ENCODE measurements at places on chromosomes 1 and 21.
A peak's percentile ranks its signal among the peaks of the same experiment; 100 is the strongest.

DNA sequence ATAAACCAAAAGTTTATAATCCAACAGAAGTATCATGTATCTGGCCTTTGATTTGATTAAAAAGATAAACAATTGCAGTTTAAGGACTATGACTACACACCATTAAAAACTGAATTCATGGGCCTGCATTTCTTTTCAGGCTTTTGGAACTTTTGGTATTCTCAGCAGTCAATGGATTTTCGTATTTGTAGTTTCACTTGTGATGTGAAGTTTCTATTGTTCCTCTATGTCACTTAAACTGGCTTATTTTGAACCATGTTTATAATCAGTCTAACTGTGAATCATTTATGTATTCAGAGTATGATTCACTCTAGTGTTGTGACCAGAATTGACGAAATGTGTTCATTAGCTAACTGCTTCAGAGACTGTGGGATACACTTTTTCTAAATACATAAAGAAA is 132.9 kb downstream of the COQ8A start:
- peak; percentile 15 for DNase-seq

DNA sequence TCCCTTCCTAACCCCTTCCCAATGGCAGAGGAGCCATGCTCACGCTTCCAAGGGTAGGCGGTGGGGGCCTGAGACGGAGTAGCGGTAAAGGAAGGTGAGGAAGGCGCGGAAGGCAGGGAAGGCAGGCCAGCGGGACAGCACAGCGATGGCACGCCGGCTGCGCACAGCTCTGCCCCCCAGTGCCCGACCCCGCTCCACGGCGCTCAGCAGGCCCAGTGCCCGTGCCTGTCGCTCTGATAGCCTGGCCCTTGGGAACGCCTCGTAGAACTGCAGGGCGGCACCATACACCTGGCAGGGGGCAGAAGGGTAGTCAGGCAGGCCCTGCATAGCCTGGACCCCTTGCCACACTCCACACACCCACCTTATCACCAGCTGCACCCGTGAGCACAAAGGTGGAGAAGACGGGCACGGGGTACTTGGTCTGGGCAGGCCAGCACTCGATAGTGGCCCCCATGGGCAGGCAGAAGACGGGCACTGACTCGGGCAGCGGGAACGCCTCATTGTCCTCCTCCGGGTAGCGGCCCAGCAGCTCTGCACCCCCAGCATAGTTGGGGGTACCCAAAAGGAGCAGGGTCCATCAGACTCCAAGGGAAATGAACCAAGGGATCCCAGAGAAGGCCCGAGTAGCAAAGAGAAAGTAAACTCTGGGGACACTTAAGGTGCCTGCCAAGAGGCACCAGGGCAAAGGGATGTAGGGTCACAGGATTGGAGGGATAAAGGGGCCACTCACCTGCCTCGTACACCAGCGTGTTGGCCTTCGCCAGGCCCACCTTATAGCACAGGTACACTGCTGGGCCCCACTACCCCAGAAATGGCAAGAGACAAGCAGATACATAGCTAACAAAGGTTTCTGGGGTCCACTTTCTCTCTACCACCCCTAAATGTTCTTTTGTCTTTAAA is 4.4 kb downstream of the DENND4B start:
- no peak for DNase-seq

DNA sequence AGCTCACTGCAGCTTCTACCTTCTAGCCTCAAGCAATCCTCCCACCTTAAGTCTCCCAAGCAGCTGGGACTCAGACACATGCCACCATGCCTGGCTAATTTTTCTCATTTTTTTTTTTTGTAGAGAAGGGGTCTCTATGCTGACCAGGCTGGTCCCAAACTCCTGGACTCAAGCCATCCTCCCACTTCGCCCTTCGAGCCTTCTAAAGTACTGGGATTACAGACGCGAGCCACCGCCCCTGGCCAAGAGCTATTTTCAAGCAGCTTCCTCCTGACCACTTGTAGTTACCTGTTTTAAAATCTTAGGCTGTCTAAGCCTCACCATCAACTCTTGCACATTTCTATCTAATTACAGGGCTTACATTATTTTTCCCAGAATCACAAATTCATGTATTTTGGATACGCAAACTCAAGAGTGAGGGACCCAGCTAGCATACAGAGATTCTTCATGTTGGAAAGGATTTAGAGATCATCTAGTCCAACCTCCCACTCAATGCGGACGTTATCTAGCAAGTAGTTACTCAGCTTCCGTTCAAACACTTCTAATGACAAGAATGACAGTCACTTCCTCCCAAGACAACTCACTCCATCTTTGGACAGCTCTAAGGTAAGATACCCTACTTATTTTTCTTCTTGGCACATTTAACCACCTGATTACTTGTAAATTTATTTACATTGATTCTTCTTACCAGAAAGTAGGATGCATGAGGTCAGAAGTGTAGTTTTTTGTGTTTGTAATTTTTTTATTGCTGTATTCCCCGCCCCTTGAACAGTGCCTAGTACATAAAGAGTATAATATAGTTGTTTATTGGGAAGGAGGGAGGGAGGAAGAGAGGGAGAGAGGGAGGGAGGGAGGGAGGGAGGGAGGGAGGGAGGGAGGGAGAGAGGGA is 65.4 kb downstream of the LUZP1 start:
- DNase-seq, result no peak

DNA sequence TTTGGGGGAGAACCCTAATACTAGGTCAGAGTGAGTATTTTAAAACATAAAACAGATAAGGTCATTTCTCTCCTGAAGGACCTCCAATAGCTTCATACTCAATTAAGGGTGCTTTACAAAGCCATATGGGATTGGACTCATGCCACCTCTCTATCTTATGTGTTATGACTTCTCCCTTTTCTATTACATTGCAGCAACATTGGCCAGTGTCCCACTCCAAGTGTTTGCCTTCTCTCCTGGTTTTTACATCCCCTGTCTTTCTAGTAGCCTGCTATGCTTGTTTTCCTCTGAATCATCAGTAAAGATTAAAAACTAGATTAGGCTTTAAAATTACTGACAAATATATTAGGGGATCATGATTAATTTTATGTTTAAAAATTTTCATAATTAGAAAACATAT is 66.6 kb downstream of the SCMH1 start:
- no peak for DNase-seq

GRCh38 chr1:218344814-218345672 is at the start of gene TGFB2:
TSS of gene TGFB2 (plus strand) at chr1:218345336. CDS start at chr1:218346702, 1,366 bp downstream.
- no peak for DNase-seq

GRCh38 chr1:175628548-175629317 is 114.7 kb downstream of the TNR start:
- no peak for DNase-seq

GRCh38 chr1:47972864-47973432 is 24.2 kb downstream of the TRABD2B start:
- no peak for DNase-seq

DNA sequence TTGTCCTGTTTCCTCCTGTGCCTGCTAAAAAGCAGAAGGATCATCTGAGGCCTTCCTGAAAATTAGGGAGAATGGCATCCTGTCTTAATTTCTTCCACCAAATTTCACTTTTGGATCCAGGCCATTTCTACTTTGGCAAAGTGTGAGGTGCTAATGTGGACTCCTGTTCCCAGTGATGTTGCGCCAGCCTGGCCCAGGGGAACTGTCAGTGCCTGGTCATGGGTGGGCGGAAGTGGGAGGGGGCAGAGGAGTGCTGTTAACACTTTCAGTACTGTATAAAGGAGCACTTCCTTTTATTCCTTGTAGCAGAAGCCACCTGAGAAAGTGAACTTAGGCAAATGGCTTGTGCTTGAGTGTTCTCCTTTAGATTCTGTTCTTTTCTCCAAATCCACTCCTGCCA is 19.9 kb downstream of the ELAPOR1 start:
- no peak for DNase-seq

DNA sequence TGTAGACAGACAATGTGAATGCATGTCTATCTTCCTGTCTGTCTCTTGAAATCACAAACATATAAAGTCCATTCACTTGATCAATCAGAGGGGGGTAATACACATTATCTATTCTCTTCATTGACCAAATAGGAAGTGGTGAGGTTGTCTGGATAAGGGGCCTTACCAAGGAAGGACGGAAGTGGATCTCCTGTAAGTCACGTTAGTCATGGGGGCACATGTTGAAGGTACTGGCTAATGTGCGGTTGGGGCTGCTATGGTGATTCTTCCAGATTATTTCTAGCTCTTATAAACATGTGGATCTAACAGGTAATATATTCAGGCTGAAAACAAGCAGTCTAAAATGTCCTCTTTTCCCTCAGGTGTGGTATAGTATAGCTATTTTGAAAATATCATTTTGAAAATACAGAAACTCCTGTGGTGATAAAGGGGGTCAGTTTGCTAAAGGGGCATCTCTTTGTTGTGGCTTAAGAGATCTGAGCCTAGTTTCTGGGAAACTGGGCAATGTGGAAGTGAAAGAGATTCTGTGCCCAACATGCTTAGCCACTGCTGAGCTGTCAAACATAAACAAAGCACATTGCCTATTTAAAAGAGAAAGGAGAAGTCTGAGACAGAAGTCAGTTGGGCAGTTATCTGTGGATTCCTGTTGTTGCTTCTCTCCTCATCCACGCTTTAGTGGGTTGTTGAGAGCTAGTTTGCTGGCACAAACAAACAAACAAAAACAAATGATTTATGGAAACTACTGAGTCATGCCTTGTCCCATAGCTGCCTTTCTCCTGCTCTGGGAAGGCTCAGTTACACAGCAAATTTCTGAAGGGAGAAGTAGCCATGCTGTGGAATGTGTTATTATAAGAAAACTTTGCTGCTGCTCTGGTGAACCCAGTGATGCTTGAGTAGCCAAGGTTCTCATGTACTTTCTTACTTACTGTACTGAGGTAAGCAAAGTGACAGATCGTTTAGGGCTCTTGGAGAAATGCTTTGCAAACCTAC is 166.9 kb downstream of the HLX start:
- DNase-seq, result no peak

GRCh38 chr1:34721646-34722355 is 33.0 kb upstream of the GJB5 start:
- no peak for DNase-seq

DNA sequence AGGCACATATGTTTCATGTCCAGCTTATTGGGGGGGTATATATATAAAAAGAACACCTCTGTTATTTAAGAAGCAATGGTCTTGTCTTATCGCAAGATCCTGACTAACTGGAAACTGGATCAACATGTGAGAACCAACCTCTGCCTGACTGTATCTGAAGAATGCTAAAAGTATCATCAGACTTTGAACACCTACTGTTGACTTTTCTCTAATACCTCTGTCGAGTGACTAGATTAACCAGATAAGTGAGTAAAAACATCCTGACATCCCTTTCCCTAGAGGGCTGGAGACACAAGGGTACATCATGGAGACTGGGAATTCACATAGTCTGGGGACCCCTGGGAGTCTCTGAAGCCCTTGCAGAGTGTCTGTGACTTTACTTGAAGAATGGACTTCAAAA is 26.3 kb upstream of the PIGC start:
- no peak for DNase-seq

GRCh38 chr1:48563021-48563420 is 91.0 kb upstream of the SPATA6 start:
- no peak for DNase-seq

- DNase-seq, result no peak
Observed at GRCh38 chr21:41130883-41131282, 37.1 kb upstream of the BACE2 start.

GRCh38 chr1:151377150-151377884 is 4.8 kb upstream of the SELENBP1 start:
- no peak for DNase-seq

DNA sequence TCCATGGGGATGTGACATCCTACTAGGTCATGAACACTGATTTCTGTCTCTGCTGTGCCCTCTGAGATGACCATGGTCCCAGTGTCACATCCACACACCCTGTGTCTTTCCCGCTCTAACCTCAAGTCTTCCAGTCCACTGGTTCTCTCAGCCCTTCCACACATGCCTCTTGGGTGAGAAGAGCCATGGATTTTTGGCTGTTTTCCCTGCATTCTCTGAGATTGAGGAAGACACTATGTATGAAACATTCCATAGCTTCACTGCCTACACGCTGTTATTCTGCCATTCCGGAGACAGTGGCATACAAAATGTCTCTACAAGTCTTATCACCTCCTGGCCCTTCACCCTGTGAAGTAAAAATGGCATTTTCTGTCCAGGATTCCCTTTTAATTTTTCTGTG is 247.3 kb downstream of the BACH1 start:
- no peak for DNase-seq

DNA sequence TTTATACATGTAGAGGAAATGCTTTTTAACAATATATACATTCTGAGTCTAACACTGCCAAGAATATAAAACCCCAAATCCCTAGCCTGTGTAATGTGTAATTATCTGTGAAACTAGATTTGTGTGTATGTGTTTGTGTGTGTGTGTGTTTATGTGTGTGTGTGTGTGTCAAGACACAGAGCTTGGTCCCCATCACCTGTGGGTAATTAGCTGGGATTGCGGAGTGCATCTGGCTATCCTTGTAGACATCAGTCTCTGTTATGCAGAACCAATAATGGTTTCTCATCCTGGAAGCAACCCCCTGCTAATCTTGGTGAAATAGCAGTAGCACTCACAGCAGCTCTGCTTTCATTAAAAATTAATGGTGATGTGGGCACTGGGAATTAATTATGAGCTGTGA is 26.3 kb upstream of the ST6GALNAC3 start:
- DNase-seq, result no peak

GRCh38 chr1:178923512-178923911 is 52.6 kb upstream of the ANGPTL1 start:
- DNase-seq, result no peak

DNA sequence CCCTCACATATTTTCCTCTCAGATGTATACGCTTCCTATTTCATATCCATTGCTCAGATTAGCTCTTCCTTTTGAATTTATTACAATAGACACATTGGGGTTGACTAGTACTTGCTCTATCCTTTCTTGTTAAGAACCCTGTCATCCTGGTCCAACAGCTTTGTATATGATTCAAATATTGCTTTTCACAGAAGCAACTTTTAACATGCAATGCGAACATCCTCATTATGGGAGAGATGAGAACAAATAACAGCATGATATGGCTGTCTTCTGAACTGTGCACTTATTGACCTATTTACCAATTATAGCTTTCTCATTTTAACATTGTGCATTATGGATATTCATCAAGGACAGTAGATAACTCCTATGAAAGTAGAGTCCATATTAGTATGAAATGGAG is 510.8 kb downstream of the PTPRC start:
- DNase-seq, result no peak

- no peak for DNase-seq
Observed at GRCh38 chr1:183892351-183892793, 87.5 kb downstream of the RGL1 start.

- DNase-seq, result no peak
Observed at GRCh38 chr1:243623841-243624240, 226.2 kb downstream of the AKT3 start.

- no peak for DNase-seq
Observed at GRCh38 chr1:197448121-197448779, 180.2 kb downstream of the CRB1 start.

GRCh38 chr1:77762072-77762476 is 2.4 kb upstream of the USP33 start:
- peak; percentile 76 for DNase-seq
